Stimulated activated CD8-positive, alpha-beta memory T cell treated with anti-CD3 and anti-CD28 coated beads, Interleukin-15, amount 100 ng/mL, for 24 hours (primary cell): ENCODE measurements at places on chromosomes 16 and 17.

- DNase-seq = no peak
Measured at GRCh38 chr17:27473748-27474609, 17.7 kb downstream of the KSR1 start.

DNA sequence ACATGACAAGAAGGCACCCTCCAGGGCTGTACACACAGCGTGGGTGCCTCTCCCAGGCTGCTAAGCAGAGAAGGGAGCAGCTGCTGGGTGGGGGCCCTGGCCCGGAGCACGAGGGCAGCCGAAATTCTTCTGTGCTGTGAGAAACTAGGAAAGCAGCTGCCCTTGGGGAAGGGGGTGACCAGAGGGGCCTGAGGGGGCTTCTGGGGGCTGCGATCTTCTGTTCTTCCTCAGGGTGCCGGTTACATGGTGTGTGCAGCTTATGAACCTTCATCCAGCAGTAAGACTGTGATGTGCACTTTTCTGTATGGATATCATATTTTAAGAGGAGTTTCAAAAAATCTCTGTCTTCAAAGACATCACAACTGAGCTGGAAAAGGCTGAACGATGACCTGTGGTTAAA lies 43.2 kb upstream of the METRNL start:
- DNase-seq = no peak

GRCh38 chr16:67948015-67948414 lies 4.1 kb upstream of the LCAT start:
- DNase-seq = no peak

GRCh38 chr17:80729761-80730160 lies 185.1 kb downstream of the RPTOR start:
- no peak for DNase-seq

- no peak for DNase-seq
Measured at GRCh38 chr16:31128711-31129567, 6.6 kb downstream of the PRSS8 start.

GRCh38 chr17:31458829-31459228 lies 67.4 kb downstream of the RAB11FIP4 start:
- no peak for DNase-seq

DNA sequence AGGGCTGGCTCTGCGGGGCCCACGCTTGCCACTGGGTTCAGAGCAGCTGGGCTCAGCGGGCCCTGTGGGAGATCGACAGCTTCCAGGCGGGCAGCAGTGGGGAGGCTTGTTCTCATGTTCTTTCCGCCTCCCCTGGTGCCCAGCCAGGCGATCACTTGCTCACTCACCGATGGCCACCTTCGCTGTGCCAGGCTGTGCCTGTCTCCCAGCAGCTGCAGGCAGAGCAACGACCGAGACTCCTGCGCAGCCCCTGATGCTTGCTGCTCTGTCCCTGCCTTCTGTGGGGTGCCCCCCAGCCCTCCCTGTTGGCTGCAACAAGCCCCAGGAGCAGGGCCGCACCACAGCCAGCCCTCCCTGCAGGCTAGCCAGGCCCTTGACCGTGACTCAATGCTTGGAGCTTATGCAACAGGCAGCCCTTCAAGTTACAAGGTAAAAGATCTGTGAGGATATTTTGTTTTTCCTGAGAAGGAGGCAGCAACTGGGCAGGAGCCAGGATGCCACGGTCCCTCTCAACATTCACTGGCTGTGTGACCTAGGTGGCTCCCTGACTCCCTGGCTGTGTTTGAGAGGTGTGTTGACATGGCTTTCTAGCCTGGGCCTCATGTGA lies 9.6 kb upstream of the SPNS2 start:
- DNase-seq = no peak

DNA sequence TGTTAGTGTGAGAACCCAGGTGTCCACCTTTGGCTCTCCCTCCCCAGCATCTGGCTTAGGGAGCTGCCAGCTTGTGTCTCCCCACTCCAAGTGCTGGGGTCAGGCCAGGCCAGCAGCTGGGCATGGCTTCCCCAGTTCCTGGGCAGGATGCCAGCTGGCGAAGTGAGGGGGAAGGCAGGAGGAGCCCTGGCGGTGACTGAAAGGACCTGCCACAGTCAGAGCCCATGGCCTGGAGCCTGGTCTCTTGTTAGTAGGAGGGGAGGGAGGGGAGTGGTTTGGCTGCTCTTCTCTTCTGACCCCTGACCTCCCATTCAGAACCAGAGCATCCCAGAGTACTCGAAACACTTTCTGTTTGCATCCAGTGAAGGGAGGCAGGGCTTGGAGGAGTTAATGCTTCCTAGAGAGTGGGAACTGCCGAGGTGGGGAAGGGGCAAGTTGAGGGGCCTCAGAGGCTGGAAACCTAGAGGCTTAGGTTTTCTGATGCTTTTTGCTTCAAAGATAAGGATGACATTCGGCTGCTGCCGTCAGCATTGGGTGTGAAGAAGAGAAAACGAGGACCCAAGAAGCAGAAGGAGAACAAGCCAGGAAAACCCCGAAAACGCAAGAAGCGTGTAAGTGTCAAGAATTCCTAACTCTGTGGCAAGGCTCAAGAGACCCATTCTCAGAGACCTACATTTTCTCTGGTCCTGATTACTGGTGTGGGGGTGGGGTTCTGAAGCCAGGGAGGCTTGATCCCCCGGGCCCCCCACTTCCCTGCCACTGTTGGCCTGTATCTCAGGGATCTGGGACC lies 772 bp downstream of the CHD3 start:
- no peak for DNase-seq

DNA sequence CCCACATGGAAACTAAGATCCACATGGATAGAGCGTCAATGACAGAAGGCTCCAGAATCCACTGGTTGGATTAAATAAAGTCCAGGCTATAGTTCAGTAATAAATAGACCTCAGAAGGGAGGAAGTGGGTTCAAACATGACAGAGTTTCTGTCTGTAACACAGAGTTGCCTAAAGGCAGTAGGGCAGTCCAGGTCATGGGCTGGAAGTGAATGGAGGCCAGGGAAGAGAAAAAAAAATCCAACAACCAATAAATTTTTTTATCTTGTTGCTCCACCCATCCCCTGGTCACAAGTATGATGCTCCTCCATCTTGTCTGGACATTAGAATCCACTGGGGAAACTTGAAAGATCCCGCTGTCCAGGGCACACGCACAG lies 92.4 kb downstream of the RGS9 start:
- no peak for DNase-seq
